ENCODE measurements at places on chromosomes 4 and X. TPM values are rescaled to one million over a fixed set of nuclear protein-coding genes. Genes with fewer than 3 reads are reported as not detected.

- DNase-seq: no peak
Measured at GRCh38 chr4:123361195-123361861, 35.3 kb upstream of the SPRY1 start.

NDST4 gene
- total RNA-seq: 7.7 TPM

- no peak for DNase-seq
Measured at GRCh38 chr4:95361696-95361965, 187.1 kb downstream of the UNC5C start.

- DNase-seq: no peak
Measured at GRCh38 chrX:68992821-68993397, 164.1 kb downstream of the EFNB1 start.

LPAR4 gene
- 0.26 TPM for total RNA-seq

ADH6 gene
- not detected for total RNA-seq

XKRX gene
- 1.2 TPM for total RNA-seq

SYN1 gene
- 0.60 TPM for total RNA-seq

GRCh38 chr4:38058151-38058550, 98.0 kb downstream of the PTTG2 start:
- DNase-seq: no peak

SHROOM4 gene
- 1.6 TPM for total RNA-seq

- DNase-seq: no peak
Measured at GRCh38 chrX:148588649-148589310, 88.4 kb downstream of the AFF2 start.

DUSP9 gene
- total RNA-seq: not detected

DNA sequence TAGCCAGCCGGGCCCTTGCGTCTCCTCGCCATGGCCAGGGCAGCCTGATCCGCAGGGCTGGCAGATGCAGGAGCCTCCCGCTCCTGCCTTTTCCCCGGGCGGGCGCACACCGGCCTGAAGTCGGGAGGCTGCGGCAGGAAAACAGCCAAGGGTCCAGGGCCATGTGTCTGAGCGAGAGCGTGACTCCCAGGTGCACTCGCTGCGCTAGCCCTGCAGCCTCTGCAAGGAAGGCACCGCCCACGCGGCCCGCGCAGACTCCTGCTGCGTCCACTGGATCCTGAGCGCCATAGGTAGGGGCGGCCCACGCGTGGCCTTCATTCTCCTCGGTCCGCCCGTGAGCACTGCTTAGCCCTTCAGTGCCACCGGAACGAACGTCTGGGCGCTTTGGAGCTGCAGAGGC, 379.9 kb downstream of the TRAM1L1 start:
- DNase-seq: peak; percentile 71

GRCh38 chrX:74249963-74250362, 54.0 kb upstream of the ZCCHC13 start:
- DNase-seq: no peak

DNA sequence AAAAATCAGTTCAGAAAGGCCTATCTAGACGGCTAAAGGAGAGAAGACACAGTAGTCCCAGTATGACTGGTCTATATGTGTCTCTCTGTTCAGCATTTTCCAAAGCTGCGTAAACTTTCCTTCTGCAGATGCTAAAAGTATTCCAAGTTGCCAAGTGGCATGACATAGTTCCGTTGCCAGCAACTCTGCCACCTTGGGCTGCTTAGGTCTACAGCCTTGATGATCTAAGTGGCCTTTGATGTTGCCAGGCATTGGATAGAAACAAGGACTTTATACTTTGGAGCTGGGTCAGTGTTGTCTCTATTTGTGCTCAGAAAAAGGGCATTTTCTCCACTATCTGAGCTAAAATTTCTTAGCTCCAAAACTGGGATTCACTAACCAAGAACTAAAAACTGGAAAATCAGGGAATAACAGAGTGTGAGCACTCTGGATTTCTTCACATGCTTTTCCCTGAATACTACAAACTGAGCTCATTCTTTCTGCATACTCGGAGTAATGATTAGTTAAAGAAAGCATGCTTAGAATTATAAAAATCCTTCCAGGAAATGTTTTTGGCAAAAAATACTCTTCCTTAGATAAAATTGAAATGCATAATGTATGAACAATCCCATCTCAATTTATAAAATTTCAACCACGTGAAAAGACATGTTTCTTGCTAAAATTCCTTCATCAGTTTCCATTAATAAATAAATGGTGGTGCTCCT, 191.4 kb downstream of the ADAMTS3 start:
- DNase-seq: no peak

GRCh38 chr4:6252051-6252450, 17.6 kb upstream of the WFS1 start:
- DNase-seq: peak; percentile 66

- peak; percentile 64 for DNase-seq
Measured at GRCh38 chr4:6620891-6621555, 19.5 kb upstream of the MRFAP1 start.

DNA sequence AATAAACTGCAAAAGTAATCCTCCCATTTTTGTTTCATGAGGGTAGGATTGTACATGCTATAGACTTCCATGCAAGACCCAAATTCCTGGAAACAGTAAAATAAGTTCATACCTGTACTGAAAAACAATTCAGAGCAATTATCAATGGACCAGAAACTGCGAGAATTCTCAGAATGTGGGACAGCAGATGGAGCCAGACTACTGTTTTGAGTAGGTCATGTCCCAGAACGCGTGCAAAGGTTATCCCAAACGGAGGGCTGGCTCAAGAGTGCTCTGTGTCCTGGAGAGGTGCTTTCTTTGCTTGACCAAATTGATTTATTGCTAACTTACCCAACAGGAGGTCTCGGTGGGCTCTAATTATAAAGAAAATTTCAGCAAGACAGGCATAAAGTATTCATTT, 1.7 kb upstream of the MAGEH1 start:
- DNase-seq: no peak

GASK1B gene
- 27.9 TPM for total RNA-seq

UGT2B15 gene
- total RNA-seq: not detected

- DNase-seq: no peak
Measured at GRCh38 chr4:53619431-53619830, 28.1 kb upstream of the LNX1 start.

GRCh38 chrX:13074297-13075262, 30.2 kb upstream of the FAM9C start:
- no peak for DNase-seq

NOX1 gene
- not detected for total RNA-seq

- DNase-seq: no peak
Measured at GRCh38 chr4:40734497-40734896, 15.3 kb upstream of the NSUN7 start.

DNA sequence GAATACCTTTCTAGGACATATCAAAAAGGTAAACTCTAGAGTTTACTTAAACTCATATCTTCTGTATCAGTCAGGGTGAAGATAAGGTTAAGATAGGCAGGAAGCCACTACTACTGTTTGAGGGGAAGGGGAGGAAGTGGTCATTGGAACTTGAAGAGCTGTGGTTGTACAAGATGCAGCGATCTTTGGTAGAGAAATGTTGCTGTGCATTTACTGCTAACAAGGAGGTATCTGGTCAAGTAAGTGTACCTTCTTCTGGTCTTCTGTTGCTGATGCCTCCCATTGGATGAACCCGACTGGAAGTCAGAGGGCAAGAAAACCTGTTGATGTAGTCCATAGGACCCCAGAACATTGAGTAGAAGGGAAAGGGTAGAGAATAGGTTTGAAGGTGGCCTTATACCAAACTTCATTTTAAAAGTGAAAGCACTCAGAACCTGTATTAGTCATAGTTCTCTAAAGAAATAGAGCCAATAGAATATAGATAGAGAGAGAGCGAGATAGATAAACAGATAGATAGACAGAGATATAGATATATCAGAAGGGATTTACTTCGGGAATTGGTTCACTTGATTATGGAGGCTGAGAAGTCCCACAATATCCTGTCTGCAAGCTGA, 47.9 kb upstream of the TSPAN5 start:
- no peak for DNase-seq

DNA sequence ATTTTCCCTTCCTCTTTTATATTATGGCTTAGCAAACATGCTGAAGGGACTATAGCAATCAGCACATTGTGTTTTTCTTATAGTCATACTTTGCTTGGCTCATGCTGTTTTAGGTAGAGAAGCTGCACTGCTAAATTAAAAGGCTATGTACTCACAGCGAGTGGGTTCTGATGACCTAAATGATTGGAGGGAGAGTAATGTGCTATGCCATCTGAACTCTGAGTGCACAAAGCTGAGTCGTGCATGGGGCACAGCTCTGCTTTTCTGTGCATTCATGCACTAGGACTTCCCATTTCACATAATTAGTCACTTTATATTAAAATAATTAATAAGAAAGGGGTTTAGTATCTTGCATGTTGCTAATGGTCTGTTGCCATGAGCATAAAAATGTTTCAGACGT, 132.7 kb upstream of the ADGRL3 start:
- no peak for DNase-seq

DNA sequence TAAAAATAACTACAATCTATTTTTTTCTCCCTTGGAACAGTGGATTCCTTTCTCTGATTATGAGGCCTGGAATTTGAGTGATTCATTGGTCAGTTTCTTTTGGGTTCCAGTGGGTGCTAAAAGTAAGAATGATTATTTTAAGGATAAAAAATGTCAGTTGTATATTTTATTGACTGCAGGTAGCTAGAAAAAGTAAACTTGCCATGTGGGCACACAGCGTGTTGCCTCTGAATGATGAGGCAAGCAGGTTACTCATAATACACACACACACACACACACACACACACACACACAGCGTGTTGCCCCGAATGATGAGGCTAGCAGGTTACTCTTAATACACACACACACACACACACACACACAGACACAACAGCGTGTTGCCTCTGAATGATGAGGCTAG, 13.8 kb downstream of the GALNT7 start:
- DNase-seq: no peak

PTPN13 gene
- 12.3 TPM for total RNA-seq

DNA sequence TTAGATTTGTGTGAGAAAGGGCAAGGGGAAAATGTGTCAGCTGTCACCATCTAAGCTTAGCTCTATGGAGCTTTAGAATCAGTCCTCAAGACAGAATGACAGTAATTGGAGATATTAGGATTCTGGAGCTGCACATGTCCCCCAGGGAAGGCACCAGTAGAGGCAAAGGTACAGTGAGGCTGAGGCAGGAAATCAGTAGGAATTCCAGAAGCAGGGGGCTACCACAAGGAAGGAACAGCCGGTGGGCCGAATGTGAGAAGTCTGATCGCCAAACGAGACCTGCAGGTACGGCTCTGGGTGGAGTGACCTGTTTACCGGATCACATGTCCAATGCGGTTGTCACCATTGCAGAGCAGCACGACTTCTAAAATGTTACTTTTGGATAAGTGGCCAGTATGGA, 52.6 kb downstream of the RNF150 start:
- no peak for DNase-seq

GRCh38 chrX:74523224-74523623, 91.2 kb downstream of the RLIM start:
- no peak for DNase-seq

- DNase-seq: no peak
Measured at GRCh38 chr4:24674279-24674678, 89.9 kb upstream of the DHX15 start.

SPATA4 gene
- total RNA-seq: not detected

GRCh38 chr4:114263233-114263632, 283.8 kb upstream of the ARSJ start:
- DNase-seq: no peak

- no peak for DNase-seq
Measured at GRCh38 chr4:36133658-36134057, 110.7 kb downstream of the ARAP2 start.

- DNase-seq: no peak
Measured at GRCh38 chrX:11097933-11098332, 13.2 kb upstream of the HCCS start.

DNA sequence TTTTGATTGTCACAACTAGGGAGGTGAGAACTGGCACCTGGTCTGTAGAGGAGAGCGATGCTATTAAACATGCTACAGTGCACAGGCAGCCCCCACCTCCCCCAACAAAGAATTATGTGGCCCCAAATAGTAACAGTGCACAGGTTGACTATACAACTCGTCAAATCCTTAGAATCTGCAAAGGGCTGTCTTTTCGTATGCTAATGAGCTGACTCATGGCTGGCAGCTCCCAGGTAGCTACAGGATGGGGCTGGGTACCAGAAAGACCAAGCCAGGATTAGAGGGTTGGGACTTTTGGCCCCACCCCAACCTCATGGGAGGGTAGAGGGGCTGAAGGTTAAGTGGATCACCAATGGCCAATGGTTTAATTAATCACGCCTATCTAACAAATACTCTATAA, 104.7 kb upstream of the SORBS2 start:
- no peak for DNase-seq

NLRP2B gene
- not detected for total RNA-seq

ZNF81 gene
- 17.1 TPM for total RNA-seq

LINC00632 gene
- 143 TPM for total RNA-seq

DNA sequence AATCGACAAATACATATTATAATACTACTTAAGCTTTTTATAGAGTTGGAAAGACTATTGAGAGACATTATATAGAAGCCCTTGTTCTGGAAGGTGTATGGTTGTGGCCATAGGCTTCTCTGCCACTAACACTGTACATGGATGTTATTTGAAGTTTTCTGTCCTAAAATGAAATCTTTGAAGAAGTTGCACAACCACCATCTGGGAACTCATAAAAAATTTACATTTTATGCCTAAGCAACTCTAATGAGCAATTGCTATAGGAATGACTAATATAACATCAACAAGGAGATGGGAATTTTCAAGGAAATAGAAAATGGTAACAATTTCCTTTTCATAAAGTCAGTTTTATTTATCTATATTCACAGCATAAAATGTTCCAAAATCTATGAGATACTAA, 7.4 kb downstream of the HTN1 start:
- no peak for DNase-seq

DNA sequence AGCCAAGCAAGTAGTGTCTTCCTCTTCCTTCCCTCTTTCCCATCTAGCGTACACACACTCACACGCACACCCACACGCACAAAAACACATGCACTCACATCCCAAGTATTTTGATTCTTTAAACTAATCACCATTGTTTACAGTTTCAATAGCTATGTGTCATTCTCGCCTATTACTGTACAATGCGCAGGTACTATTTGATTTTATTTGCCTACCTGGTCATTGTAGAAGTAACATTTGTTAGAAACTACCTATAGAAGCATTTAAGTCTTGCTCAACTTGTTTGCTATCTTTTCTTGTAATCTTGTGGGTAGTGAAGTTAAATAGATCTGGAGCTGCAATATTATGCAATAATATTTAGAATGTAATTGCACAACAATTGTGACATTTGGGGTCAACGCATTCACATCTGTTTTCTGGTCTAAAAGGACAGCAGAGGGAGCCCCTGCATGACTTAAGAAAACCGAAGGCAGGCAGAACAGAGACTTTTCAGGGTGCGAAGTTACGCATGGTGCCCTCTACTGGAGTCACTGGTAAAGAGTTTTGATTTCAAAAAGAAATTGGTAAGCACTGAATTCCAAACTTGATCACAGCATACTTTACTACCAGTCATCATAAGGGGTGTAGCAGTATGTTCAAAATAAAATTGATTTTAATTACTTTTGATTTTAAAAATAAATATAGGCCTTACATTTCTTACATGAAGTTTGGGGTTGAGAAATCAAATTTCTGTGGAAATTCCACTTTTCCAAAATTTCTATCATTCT, 503.3 kb upstream of the FAM241A start:
- DNase-seq: no peak

WAS gene
- total RNA-seq: 107 TPM

FAM9C gene
- total RNA-seq: not detected

LDB2 gene
- total RNA-seq: 113 TPM

All from spleen (tissue), 13 donors.